Mesenteric fat pad (tissue), 1 donor: ENCODE measurements at places on chromosomes 3 and 15. TPM values are rescaled to one million over a fixed set of nuclear protein-coding genes. Genes with fewer than 3 reads are reported as not detected.

Gene TUBGCP5
- total RNA-seq = 16.3 TPM

Gene PTPRG
- total RNA-seq = 124 TPM

Gene FAM81A
- 0.35 TPM for total RNA-seq

Gene PP2D1
- total RNA-seq = not detected

Gene HSPBAP1
- total RNA-seq = 8.4 TPM

Gene REC114
- not detected for total RNA-seq

Gene NEK10
- total RNA-seq = 0.87 TPM

Gene ARPIN
- total RNA-seq = 17.7 TPM

Gene OR5K1
- not detected for total RNA-seq

Gene SCAMP5
- total RNA-seq = 1.7 TPM

Gene TM6SF1
- 12.4 TPM for total RNA-seq

Gene DPPA4
- not detected for total RNA-seq

Gene ADAMTS17
- 2.3 TPM for total RNA-seq

Gene RARRES1
- 578 TPM for total RNA-seq

Gene LMCD1
- total RNA-seq = 506 TPM

Gene BNC1
- total RNA-seq = 0.42 TPM

DNA sequence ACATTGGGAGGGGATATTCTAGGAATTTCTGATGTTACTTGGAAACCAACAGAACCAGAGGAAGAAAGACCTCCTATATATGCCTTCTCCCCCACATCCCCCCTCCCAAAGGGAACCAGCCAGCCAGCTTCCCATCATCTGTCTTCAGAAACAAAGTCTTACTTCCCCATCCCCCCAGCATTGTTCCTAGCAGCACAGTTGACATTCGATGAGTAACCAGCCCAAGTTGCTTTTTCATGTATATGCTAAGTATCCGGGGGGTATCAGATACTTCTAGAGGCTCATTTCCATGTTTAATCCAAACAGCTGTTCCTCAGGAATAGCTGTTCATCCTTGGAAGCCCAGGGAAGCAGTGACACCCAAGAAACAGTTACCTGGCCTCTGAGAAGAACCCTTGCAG, 16.0 kb downstream of the RMDN3 start:
- DNase-seq = no peak

DNA sequence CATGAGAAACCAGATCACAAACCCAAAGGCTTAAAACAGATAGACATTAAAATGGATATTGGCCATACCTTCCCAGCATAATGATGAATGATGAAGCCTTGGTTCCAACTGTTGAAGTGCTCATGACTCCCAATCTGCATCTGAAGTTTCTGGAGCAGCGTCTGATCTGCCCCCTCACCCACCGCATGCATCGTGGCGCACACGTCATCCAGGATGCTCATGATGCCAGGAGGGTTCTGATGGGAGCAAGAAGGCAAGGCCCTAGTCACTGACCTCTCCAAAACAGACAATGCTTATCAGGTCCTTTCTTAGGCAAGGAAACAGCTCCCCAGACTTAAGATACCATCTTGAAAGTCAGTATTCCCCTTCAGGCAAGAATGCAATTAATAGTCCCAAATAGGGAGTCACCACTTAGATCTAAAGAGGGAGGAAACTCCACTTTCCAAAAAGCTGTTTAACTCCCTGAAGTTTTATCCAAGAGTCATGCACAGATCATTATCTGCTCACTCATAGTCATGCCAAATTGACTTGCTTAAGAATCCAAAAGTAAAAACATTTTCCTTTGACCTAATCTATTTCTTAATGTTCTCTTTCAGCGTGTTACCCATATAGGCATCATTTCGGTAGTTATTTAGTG, 2.1 kb downstream of the LDHAL6B start:
- DNase-seq = no peak

DNA sequence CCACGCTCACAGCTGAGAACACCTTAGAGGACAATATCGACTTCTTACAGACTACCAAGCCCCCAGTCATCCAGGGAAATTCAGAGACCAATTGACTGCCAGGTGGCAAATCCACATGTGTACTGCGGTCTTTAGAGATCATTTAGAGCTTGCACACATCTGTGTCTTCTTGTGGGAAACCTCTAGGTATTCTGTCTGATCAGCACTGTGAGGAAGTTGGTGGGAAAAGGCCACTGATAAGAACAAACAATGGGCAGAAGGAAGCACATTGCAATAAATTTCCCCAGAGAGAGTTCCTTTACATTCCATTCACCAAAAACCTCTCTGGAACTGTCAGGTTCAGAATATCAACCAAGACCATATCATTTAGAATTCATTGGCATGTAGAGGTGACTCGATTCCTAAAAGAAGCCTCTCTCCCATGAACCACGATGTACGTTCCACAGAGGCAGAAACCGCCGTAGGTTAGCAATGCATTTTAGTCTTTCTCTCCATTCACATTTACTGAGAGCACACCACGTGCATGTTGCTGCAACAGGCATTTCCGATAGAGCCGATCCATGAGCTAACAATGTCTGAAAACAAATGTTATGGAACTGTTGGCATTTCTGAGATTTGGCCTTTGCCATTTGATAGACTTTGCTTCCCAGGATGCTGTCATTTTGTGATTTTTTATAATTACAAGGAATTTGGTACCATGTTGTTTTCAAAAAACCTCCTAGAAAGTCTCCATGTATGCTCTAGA, 287.3 kb upstream of the TPRG1 start:
- DNase-seq = no peak

GRCh38 chr3:14121859-14122258, 2.8 kb downstream of the CHCHD4 start:
- DNase-seq = no peak

- DNase-seq = no peak
These were observed 12.9 kb downstream of the OPA1 start for GRCh38 chr3:193605876-193606275.

- no peak for DNase-seq
These were observed 15.8 kb downstream of the CLK3 start for GRCh38 chr15:74631408-74631807.

GRCh38 chr3:88141458-88142083, 8.2 kb upstream of the C3orf38 start:
- DNase-seq = no peak

GRCh38 chr3:78721771-78722543, 1045.8 kb downstream of the ROBO1 start:
- DNase-seq = no peak

- DNase-seq = no peak
These were observed 1075.3 kb upstream of the ALCAM start for GRCh38 chr3:104291437-104291851.

- DNase-seq = no peak
These were observed 41.8 kb downstream of the CHSY1 start for GRCh38 chr15:101210058-101210457.

DNA sequence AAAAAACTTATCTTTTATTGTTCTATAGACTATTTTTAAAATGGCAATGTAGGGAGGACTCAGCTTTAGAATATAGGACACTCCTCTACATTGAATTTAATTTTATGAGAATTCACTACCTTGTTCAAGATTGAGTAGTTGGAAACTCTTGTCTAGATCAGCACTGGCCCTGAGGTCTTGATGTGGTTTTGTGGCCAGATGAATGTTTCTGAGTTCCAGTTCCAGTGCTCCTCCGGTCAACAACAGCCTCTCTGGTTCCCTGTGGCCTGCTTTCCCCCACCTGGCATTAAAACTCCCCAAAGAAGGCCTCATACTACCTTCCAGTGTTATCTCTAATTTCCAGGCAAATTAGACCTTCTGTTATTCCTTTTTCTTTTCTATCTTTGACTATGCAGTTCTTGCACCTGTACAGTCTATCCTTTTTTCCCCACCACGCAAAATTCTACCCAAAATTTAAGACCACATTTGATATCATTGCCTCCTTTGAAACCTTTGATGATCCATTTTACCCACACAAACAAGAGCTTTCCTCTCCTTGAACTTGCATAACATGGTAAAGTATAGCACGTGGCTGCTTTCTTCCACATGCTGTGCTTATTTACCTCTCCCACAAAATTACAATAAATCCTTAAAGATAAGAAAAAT, 9.6 kb upstream of the ANP32A start:
- no peak for DNase-seq

- DNase-seq = no peak
These were observed 981.8 kb upstream of the GBE1 start for GRCh38 chr3:82743196-82743595.

DNA sequence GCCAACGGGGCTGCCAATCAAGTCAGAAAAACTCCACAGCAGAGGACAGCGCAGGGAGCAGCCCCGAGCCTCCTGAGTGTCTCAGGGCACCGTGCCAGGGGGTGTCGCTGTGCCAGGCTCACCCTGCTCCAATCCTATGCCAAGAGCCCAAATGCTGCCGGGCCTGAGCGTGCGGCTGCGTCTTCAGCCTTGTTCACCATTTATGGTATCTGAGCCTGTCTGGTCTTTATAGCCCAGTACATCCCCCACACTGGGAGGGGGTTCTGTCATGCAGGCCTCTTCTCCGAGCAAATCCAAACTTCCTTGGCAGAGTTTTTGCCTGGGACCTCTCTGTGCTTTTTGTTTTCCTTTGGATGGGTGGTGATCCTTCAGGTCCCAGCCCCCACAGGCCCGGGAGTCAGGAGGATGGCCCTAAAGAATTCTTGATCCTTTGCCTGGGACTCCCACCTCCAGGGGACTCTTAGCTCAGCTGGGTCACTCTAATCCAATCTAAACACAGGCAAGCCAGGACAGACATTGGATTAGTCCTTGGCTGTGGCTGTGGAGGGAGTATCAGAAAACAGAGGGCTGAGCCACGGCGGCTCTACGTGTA, 135.1 kb upstream of the HACD2 start:
- DNase-seq = no peak

DNA sequence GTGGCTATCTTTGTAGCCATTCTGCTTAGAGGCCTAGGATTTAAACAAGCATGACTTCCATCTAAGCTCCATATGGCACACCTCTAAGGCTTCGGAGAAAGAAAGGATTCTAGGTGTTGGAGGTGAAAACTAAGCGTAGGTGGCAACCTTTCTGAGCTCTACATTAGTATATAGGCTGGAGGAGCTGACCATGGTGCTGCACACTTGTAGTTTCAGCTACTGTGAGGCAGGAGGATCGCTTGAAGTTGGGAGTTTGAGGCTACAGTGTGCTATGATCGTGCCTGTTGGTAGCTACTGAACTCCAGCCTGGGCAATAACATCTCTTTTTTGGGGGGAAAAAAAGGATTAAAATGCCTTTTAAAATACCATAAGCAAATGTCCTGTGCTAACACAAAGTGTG, 7.4 kb downstream of the EAF1 start:
- no peak for DNase-seq

- DNase-seq = peak; percentile 59
These were observed 16.8 kb downstream of the PLA2G4F start for GRCh38 chr15:42139596-42139995.

DNA sequence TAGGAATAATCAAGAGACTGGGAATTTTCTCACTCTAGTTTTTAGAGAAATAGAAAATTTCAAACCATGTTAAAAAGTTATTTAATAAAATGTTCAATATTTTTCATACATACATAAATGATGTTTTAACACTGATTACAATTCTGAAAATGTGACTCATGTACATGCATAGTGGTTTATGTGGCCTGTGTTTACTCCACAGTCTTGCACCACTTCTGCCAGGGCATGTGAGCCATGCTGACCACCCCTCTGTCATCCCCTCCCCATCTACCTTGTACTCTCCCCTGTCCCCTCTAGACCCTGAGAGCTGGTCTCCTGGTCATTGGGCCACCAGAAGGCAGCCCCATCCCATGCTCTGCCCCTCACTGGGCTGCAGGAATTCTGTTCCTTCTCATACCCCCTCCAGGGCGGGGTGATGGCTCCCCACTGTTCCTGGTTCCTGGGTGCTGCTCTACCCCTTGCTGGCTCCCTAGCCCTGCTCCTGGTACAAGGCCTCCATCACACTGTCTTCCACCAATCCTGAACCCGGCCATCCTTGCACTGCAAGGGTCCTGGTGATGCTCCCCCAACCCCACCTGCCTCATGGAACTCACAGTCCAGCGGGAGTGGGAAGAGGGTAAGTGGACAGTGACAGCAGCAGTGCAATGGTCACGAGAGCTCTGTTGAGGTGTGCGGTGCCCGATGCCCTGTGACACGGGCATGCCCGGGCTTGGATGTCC, 24.2 kb upstream of the SLC41A3 start:
- peak; percentile 77 for DNase-seq

DNA sequence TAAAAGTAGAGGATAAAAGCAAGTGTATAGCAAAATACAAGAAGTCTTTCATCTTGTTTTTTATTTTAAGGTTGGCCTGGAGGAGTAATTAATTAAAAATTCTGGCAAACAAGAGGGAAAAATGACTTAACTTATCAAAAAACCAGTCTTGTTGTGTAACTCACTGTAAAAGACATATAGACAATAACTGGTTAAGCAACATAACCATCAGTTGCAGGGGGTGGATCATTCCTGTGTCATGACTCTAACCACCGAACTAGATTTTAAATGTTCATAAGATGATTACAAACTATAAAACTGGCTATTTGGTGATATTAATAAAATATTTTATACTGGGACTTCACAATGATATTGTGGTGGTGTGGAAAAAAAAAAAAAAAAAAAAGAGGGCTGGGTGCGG, 130.6 kb downstream of the STAG1 start:
- DNase-seq = no peak

DNA sequence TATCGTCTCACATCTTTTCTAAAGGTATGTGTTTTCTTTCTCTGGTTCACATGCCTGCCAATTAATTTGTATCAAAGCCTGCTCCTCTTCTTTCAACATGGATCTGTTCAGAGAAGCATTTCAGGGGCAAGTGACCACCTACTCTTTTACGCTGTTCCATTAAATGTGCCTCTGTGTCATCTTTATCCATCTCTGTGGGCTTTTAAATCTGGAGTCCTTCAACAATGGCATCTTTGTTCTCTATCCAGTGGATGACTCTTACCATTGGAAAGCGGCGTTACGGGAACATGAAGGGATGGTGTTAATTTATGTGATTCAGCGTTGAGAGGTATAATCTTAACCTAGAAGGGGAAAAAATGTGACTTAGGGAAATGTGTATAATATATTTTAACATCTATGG, 92.7 kb upstream of the CFAP20DC start:
- DNase-seq = no peak

DNA sequence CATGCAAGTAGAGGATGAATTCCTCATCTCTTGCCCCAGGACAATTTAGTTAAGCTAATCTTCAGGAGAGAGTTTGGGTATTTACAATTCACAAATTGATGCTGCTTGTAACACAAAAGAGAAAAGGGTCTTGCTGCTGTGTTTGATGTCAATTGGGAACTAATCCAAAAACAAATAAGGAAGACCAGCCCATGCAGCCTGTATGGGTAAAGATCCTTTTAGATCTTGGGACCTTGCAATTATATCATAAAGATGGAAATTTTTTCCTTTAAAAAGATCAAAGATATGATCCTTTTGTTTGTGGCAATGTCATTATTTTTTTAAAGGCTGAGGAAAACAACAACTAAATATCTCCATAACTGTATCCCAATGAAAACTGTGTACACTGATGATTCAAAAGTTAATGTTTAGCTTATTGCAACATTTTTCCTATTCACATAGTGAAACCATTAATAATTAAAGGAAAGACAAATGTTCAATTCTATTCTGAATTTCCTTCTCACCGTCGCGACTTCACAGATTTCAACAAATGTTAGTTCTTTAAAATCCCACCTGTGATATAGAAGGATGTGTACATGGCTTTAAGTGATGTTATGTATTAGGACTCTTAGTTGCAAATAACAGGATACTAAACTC, 40.2 kb downstream of the TMEM212 start:
- DNase-seq = no peak
